ENCODE measurements at places on chromosomes 16 and 17. TPM values are rescaled to one million over a fixed set of nuclear protein-coding genes. Genes with fewer than 3 reads are reported as not detected.
A peak's percentile ranks its signal among the peaks of the same experiment; 100 is the strongest.

Gene MAP3K14
- total RNA-seq = 16.6 TPM

Gene WFIKKN2
- 0.07 TPM for total RNA-seq

GRCh38 chr16:1010251-1010650 lies 28.7 kb downstream of the SOX8 start:
- DNase-seq = no peak

GRCh38 chr16:77304134-77304533 lies 104.9 kb downstream of the SYCE1L start:
- no peak for DNase-seq

GRCh38 chr16:19841184-19841583 lies 43.5 kb downstream of the GPRC5B start:
- no peak for DNase-seq

DNA sequence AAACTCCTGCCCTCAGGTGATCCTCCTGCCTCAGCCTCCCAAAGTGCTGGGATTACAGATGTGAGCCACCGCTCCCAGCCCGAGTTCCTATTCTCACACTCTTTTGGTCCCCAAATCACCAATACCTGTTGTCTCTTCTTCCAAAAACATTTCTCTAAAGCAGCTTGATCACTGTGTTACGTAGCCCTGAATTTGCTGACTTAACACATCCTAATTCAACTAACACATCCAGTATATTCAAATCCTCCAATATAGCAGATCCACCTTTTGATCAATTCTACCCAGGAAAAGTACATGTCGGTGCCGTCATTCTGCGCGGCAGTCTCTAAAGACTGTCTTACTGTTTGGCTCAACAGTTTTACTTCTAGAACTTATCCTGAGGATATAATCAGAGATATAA lies 191.3 kb downstream of the ZNF18 start:
- DNase-seq = no peak

DNA sequence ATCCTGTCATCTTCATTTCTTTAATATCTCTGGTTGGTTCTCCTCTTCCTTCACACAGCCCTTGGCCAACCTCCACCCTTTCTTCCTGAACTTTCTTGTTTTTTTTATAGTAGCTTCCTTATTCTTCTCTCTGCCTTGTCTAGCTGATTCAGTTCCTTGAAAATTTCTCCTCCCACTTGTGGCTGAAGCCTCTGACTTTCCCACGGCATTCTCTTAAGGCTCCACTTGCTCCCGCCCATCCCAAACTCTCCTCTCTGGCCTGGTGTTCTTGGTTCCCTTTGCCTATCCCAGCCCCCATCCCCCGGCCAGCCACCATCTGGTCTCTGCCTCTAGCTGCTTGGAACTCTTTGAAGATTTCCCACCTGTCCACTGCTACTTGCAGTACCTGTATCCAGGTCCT lies 29.1 kb downstream of the NLRP1 start:
- DNase-seq = no peak

DNA sequence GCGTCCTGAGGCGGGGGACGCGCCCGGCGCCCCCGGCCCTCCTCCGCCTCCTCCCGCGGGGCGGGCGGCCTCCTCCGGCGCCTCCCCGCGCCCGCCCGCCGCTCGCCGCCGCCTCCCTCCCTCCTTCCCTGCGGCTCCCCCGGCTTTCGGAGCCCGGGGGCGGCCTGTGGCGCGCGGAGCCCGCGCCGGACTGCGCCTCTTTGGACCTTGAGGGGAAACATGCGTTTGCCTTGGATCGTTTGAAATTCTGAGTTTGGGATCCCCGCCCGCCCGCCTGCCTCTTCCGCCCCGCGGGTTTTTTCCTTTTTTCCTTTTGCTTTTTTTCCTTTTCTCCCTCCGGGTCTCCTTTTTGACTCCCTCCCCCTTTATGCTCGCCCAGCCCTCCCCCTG lies 390 bp downstream of the ZNRF1 start:
- DNase-seq = peak; percentile 64

Data from left ventricle myocardium superior (tissue), 1 donor.